Small intestine (tissue), 16 donors: ENCODE measurements at places on chromosomes 11 and 22. TPM values are rescaled to one million over a fixed set of nuclear protein-coding genes. Genes with fewer than 3 reads are reported as not detected.

The CHRM1 gene
- not detected for polyA plus RNA-seq

DNA sequence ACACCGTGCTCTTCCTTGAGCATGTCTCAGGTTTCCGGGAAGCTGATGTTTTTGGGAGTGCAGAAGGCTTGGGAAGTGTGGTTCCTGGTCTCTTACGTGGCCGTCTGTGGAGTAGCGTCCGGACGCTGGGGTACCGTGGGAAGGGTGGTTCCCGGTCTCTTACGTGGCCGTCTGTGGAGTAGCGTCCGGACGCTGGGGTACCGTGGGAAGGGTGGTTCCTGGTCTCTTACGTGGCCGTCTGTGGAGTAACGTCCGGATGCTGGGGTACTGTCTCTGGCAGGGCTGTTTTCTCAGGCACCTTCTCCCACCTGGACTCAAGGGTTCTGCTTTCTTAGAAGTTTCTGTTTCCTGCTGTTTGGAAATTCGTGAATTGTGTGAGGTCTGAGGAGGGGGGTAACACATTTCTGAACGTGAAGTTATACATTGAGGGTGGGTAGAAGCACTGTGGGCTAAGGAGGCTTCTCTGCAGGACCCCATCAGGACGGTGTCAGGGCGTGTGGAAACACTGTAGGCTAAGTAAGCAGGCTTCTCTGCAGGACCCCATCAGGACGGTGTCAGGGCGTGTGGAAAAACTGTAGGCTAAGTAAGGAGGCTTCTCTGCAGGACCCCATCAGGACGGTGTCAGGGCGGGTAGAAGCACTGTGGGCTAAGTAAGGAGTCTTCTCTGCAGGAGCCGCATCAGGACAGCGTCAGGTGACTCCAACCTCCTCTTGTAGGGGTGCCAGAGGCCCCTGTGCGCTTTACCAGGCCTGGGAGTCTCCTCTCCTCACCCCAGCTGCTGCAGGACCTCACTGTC lies 5.3 kb upstream of the IFITM3 start:
- DNase-seq, result no peak
- peak overlapping the region; percentile 87 for H3K27ac ChIP-seq
- H3K27me3 ChIP-seq, result no peaks in the 10 kb centered on the region
- H3K4me1 ChIP-seq, result peaks cover 34% of the 10 kb centered on the region
- no peak overlapping the region for H3K4me3 ChIP-seq

DNA sequence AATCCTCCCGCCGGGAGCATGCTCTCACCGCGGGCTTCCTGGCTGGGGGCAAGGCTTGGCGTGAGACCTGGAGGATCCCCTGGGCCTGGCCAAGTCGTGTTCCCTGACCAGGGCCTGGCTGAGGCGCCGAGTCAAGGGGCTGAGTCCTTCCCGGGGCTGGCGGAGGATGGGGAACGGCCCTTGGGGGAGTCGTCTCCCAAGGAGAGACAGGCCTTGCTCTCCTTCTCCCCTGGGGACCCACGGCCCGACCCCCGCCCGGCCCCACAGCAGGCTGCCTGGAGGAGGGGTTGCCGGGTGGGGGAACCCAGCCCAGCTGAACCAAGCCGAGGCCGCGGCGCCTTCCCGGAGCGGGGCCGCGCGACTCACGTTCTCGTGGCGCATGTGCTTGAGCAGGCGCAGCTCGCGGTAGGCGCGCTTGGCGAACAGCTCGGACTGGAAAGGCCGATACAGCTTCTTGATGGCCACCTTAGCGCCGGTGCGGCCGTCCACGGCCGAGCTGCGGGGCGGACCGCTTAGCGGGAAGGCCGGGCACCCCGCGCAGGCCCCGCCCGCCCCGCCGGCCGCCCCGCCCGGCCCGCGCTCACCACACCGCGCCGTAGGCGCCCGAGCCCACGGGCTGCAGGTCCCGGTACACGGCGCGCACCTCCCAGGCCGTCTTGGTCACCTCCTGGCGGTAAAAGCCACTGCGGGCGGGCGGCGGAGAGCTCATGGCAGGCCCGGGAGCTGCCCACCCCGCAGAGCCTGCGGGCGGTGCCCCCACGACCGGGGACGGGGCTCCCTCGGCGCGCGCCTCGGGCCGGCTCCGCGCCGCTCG lies 475 bp downstream of the MAPK12 start:
- H3K36me3 ChIP-seq, result peaks cover 2% of the 10 kb centered on the region
- H3K27me3 ChIP-seq, result peaks cover 9% of the 10 kb centered on the region
- no peak for DNase-seq
- H3K27ac ChIP-seq, result no peak overlapping the region
- peak overlapping the region; percentile 45 for H3K4me3 ChIP-seq
- H3K4me1 ChIP-seq, result peaks cover 4% of the 10 kb centered on the region

The MOB2 gene
- polyA plus RNA-seq, result 40.3 TPM

- peak overlapping the region; percentile 65 for H3K27ac ChIP-seq
- peaks cover 14% of the 10 kb centered on the region for H3K36me3 ChIP-seq
- no peaks in the 10 kb centered on the region for H3K27me3 ChIP-seq
- no peak overlapping the region for H3K4me3 ChIP-seq
These were observed 23.3 kb upstream of the CHRM4 start for GRCh38 chr11:46414879-46415278.

- no peak overlapping the region for H3K4me3 ChIP-seq
- H3K27me3 ChIP-seq, result no peaks in the 10 kb centered on the region
- DNase-seq, result no peak
- H3K36me3 ChIP-seq, result peaks cover 2% of the 10 kb centered on the region
These were observed 266.7 kb downstream of the TMEM135 start for GRCh38 chr11:87304412-87304811.

- DNase-seq, result no peak
- H3K27me3 ChIP-seq, result no peaks in the 10 kb centered on the region
- no peaks in the 10 kb centered on the region for H3K4me1 ChIP-seq
- no peak overlapping the region for H3K4me3 ChIP-seq
These were observed 64.2 kb downstream of the SLC36A4 start for GRCh38 chr11:93133488-93134109.

The MISFA gene
- polyA plus RNA-seq, result 0.60 TPM

DNA sequence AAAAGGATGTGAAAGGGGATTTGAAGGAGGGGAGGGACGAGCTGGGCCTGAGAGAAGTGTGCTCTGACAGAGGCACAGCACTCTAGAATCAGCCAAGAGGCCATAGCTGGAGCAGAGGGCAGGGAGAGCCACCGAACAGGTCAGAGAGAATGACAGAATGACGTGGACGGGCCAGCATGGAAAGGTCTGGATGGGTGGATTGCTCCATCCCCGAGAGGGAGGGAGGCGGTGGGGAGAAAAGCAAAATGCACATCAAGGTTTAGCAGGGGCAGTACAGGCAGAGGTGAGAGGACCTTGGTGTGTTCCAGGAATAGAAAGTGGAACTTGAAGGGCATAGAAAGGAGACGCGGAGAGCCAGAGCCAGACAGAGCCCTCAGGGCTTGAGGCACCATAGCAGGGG lies 6.9 kb downstream of the PMM1 start:
- no peak overlapping the region for H3K27ac ChIP-seq
- H3K4me1 ChIP-seq, result peaks cover 5% of the 10 kb centered on the region
- H3K36me3 ChIP-seq, result peaks cover 87% of the 10 kb centered on the region
- H3K27me3 ChIP-seq, result no peaks in the 10 kb centered on the region
- no peak overlapping the region for H3K4me3 ChIP-seq

DNA sequence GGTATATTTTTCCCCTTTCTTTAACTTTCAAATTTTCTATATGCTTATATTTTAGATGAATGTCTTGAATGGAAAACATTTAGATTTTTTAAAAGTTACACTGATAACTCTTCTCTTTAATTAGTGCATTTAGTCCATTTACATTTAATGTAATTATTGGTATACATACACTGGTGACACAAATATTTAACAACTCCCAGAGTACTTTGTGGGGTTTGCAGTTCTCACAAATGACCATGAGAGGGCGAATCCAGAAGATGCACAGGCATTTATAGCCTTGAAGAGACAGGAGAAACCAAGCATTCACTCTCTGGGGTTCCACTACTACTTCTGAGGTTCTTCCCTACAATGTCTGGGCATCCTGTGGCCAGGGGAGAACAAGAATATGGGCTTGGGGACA lies 125.1 kb downstream of the TIMP3 start:
- DNase-seq, result peak; percentile 72
- no peaks in the 10 kb centered on the region for H3K36me3 ChIP-seq
- H3K4me3 ChIP-seq, result no peak overlapping the region
- no peaks in the 10 kb centered on the region for H3K27me3 ChIP-seq
- H3K4me1 ChIP-seq, result no peaks in the 10 kb centered on the region
- H3K27ac ChIP-seq, result no peak overlapping the region

The SMIM35 gene
- not detected for polyA plus RNA-seq

GRCh38 chr11:30478923-30479322 lies 107.2 kb downstream of the MPPED2 start:
- H3K36me3 ChIP-seq, result no peaks in the 10 kb centered on the region
- DNase-seq, result no peak
- H3K4me3 ChIP-seq, result no peak overlapping the region
- H3K27me3 ChIP-seq, result no peaks in the 10 kb centered on the region
- no peak overlapping the region for H3K27ac ChIP-seq

DNA sequence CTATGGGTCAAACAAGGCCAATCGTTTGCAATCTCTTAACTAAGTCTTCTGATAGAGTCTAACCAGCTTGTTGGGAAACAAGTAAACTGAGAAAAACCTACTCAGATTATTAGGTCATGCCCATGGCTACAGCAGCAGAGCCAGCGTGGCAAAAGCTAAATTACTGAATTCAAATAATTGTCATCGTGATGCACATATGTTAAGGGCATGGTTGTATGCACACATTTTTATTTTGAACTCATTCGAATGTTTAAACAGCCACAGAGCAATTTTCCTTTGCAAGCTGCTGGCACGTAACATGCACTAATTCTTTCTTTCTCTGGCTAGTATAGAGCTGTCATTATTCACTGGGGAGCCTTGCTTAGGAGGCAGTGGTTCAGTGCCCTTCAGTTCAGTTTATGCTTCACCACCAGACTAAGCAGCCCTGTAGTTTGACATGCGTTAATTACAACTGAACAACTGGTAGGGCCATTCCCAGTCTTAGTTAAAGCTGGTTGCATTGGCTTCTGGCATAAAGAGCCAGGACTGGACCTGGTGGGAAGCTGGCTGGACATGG lies 396.4 kb downstream of the METTL15 start:
- H3K27ac ChIP-seq, result no peak overlapping the region
- no peaks in the 10 kb centered on the region for H3K36me3 ChIP-seq
- H3K4me3 ChIP-seq, result no peak overlapping the region
- no peaks in the 10 kb centered on the region for H3K4me1 ChIP-seq

DNA sequence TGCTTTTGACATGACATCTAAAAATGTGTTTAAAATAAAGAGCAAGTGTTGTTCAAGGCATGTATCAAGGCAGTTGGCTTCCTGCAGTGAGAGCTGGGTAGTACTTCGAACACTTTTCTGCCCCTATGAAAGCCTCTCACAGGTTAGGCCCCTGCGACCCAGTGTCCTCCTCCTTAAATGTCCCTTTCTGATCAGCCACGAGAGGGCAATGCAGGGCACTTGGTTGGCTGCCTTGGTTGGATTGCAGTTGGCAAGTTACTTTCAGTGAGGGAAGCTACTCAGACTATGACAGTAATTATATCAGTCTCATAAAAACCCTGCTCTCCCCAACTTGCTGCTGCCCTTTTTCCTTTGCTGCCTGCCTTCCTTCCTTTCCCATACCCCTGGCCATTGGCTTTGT lies 743.8 kb downstream of the NTM start:
- peak; percentile 12 for DNase-seq
- no peak overlapping the region for H3K4me3 ChIP-seq
- no peaks in the 10 kb centered on the region for H3K27me3 ChIP-seq
- H3K36me3 ChIP-seq, result no peaks in the 10 kb centered on the region
- H3K4me1 ChIP-seq, result no peaks in the 10 kb centered on the region
